ENCODE measurements at places on chromosomes 6 and 20. TPM values are rescaled to one million over a fixed set of nuclear protein-coding genes. Genes with fewer than 3 reads are reported as not detected.

Gene ANGPT4
- not detected for total RNA-seq

Gene PTCHD4
- 0.72 TPM for total RNA-seq

Gene ZBTB22
- 5.8 TPM for total RNA-seq

Gene TAGAP
- not detected for total RNA-seq

Gene AURKA
- 83.3 TPM for total RNA-seq

Gene SLA2
- not detected for total RNA-seq

Gene PPIL1
- 58.4 TPM for total RNA-seq

Gene KAT14
- total RNA-seq, result 15.3 TPM

Gene TRIM31
- not detected for total RNA-seq

Gene TMEM14A
- total RNA-seq, result 18.5 TPM

Gene TPMT
- total RNA-seq, result 22.2 TPM

Gene TNFAIP3
- 4.4 TPM for total RNA-seq

Gene SYNGAP1
- 1.4 TPM for total RNA-seq

Gene PDYN
- not detected for total RNA-seq

Gene ARFGEF2
- 40.5 TPM for total RNA-seq

Gene BMP2
- total RNA-seq, result 0.18 TPM

Gene CPNE1
- total RNA-seq, result 141 TPM

Gene ROMO1
- 223 TPM for total RNA-seq

Gene KIFC1
- total RNA-seq, result 33.9 TPM

Gene MYCT1
- total RNA-seq, result 1.1 TPM

Gene CAGE1
- total RNA-seq, result not detected

Gene OPN5
- total RNA-seq, result not detected

Gene LY6G6D
- not detected for total RNA-seq

- no peak for DNase-seq
Measured at GRCh38 chr20:42740226-42740870, 449.4 kb downstream of the PTPRT start.

DNA sequence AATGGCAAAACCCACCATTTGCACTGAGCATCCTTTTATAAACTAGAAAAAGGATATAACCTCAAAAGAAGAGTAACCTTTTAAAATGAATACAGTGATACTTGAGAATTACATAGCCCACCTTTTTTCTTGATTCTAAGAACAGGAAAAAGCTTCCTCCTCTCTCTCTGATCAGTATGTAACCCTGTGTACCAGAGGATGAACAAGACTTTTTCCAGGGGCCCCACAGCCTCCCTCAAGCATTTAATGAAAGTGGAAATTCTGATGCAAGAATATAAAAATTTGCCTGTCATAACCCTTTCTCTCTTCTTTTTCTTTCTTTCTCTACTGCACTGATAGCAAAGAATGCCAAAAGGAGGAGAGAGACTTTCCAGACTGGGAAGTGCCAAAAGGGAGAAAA, 64.2 kb upstream of the BTN3A2 start:
- DNase-seq, result no peak

DNA sequence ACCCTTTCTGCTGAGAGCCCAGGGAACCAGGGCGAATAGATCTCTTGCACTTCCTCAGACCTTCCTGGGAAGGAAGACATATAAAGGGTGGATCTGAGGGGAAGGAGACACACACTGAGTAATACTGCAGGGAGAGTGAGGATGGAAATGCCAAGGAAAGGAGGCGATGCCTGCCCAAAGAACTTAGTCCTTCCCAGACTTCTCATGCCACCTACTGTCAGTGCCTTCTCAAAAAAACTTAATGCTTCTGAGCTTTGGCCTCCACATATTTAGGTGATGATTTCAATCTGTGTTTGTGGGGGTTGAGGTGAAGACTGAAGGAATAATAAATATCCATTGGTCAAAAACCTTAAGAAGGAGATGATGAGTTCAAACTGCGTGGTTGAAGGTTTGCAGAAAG, 9.7 kb downstream of the BTN3A1 start:
- peak; percentile 36 for DNase-seq

- no peak for DNase-seq
Measured at GRCh38 chr6:135692426-135692825, 159.1 kb upstream of the PDE7B start.

GRCh38 chr6:138869398-138869797, 73.5 kb downstream of the ECT2L start:
- no peak for DNase-seq

GRCh38 chr20:41170386-41171105, 33.2 kb downstream of the PLCG1 start:
- no peak for DNase-seq

DNA sequence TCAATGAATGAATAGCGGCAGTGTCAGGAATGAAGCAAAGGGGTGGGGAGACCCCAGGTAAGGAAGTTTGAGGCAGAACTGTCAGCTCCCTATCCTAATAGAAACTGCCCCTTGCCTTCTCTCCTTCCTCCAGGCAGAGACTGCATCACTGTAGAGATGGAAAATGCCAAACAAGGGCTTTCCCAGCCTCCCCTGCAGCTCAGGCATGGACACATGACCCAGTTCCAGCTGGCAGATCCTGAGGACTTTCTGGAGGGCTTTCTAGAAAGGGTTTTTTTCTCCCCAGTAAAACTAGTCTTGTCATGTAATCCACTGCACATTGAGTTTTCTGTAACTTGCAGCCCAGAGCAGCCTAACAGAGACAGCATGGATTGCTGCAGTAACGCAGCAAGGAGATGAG, 17.9 kb upstream of the PNPLA1 start:
- DNase-seq, result no peak

GRCh38 chr6:106730718-106731117, 101.3 kb downstream of the QRSL1 start:
- no peak for DNase-seq

GRCh38 chr6:139909992-139910391, 535.5 kb upstream of the CITED2 start:
- DNase-seq, result no peak

DNA sequence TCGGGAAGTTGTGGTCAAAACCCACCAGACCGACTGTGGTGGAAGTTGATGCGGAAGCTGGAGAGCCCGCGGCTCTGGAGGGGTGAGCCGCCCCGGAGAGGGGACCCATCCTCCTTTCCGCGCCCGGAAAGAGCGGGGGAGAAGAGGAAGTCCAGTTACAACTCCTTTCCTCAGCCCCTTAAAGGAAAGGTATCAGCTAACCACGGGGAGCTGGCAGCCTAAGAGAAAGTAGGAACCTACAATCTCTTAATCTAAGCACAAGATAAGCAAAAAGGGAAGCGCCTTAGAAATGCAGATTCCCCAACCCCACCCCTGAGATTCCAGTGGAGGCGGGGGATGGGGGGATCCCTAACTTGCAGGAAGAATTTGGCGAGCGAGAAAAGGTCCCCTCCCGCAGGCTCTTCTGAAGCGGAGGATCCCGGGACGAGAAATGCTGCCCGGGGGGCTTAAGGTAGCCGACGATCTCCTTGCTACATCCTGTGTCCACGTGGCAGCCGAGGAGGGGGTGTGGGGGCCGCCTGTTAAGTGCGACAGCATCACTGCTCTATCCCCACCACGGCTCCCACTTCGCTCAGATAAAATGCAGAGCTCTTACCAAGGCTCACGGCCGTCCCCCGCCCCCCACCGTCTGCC, 87.5 kb downstream of the ZFP64 start:
- DNase-seq, result peak; percentile 14

GRCh38 chr20:7217606-7218005, 450.1 kb downstream of the BMP2 start:
- no peak for DNase-seq

GRCh38 chr6:20180935-20181334, 31.3 kb downstream of the MBOAT1 start:
- DNase-seq, result no peak

DNA sequence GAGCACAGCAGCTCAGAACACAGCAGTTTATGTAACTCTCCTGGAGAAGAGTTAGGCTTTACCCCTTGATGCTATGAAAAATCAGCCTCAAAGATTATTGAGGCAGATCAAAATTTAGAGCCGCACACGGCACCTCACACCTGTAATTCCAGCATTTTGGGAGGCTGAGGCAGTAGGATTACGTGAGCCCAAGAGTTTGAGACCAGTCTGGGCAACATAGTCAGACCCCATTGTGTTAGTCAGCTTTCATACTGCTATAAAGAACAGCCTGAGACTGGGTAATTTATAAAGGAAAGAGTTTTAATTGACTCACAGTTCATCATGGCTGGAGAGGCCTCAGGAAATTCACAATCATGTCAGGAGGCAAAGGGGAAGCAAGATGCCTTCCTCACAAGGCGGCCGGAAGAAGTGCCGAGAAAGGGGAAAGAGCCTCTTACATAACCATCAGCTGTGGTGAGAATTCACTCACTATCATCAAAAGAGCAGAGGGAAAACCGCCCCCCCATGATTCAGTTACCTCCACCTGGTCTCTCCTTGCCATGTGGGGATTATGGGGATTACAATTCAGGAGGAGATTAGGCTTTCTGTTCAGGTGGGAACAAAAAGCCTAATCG, 87.7 kb downstream of the SGK1 start:
- no peak for DNase-seq

GRCh38 chr20:9503526-9504245, 10.7 kb upstream of the LAMP5 start:
- peak; percentile 45 for DNase-seq

- DNase-seq, result no peak
Measured at GRCh38 chr20:63128367-63128766, 87.6 kb downstream of the YTHDF1 start.

DNA sequence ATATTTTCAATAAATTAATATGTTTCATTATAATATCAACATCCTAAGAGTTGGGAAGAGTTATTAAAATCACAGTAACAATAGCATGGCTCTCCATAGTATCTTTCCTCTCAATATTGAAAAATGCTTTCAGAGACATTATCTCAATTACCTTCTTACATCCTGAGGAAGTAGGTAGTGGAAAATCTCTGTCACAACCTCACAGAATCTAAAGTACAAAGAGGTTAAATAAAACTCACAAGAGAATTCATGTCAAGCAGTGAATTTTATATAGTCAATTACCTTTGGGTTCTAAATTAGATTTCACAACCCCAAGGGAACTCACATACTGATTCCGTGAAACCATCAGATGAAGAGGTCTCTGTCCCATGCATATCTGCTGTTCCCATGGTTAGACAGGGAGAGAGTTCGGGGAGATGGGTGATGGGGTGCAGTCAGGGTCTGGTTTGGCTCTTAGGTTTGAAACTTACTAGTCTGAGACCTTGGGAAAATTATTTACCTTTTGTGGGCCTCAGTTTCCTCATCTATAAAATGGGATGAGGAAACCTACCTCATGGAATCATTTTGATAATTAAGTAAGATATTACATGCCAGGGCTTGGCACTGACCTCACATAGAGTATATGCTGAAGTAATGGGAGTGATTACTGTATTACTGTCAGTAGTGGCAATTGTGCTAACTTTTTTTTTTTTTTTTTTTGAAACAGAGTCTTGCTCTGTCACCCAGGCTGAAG, 74.0 kb upstream of the SNX9 start:
- DNase-seq, result no peak

GRCh38 chr6:142906945-142907470, 38.0 kb downstream of the HIVEP2 start:
- DNase-seq, result no peak

GRCh38 chr20:1299522-1299921, 29.4 kb downstream of the SDCBP2 start:
- no peak for DNase-seq

GRCh38 chr6:119856136-119856535, 506.6 kb upstream of the MAN1A1 start:
- no peak for DNase-seq

- no peak for DNase-seq
Measured at GRCh38 chr6:96089173-96089572, 73.4 kb downstream of the FUT9 start.

GRCh38 chr20:63917811-63918210, 22.9 kb downstream of the DNAJC5 start:
- no peak for DNase-seq

DNA sequence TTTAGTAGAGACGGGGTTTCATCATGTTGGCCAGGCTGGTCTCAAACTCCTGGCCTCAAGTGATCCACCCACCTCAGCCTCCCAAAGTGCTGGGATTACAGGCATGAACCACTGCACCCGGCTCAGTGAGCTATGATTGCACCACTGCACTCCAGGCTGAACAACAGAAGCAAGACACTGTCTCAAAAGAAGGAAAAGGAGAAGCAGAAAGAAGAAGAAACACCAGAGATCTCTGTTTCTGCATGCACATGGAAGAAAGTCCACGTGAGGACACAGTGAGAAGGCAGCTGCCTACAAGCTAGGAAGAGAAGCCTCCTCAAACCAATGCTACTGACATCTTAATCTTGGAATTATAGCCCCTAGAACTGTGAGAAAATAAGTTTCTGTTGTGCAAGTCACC, 16.0 kb downstream of the ECT2L start:
- no peak for DNase-seq

GRCh38 chr6:10626154-10626741, 68.2 kb downstream of the C6orf52 start:
- peak; percentile 49 for DNase-seq

DNA sequence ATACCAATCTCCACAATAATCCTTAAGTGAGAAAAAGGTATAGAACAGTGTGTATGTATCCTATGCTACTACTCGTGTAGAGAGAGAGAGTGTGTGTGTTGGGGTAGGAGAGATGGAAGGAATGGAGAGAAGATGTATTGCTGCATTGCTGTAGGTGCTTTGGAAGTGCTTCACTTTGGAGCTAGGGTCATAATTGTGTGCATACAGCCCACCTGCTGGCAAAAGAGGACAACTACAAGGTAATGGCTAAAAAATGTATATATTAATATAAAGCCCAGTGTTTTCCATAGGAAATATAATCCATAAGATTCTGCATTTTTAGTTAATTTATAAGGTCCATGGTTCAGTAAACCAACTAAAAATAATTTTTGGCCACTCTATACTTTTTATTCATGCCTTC, 36.1 kb downstream of the SERAC1 start:
- DNase-seq, result peak; percentile 34

DNA sequence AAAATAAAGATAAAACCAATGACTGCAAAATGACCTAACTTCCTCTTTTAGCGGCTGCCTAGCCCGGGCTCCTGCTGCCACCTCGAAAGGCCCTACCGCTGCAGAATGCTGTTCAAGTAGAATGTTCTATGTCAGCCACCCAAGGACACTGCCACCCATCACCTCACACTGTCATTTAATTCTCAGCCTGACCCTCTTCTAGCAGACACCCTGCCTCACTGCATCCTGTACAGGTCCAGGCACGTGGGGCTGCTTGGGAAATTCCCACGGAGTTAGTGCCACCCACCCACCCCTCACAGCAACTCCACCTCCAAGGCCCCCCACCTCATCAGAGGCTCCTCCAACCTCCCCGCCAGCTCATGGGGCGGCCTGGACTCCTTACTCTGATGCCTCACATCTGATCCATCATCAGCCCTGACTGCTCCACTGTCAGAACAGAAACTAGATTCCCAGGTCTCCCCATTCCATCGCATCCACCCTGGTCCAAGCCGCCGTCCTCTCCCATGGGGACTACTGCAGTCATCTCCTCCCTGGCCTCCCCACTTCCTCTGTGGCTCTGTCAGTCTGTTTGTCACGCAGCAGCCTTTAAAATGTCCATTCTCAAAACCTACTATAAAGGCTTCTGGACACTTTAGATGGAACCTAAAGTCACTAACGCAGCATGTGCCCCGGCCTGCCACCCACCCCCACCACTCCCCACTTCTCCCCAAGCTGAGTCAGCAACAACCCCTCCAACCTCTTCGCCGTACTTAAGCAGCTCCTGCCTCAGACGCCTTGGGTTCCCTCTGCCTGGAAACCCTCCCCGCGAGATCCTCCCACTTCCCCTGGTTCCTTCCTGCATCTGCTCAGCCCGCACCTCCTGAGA, 17.0 kb downstream of the NFATC2 start:
- no peak for DNase-seq

- peak; percentile 91 for DNase-seq
Measured at GRCh38 chr6:166025149-166025898, 142.3 kb downstream of the TBXT start.

- DNase-seq, result no peak
Measured at GRCh38 chr6:30787954-30788353, 43.6 kb upstream of the IER3 start.

GRCh38 chr6:17908831-17909230, 78.6 kb downstream of the KIF13A start:
- no peak for DNase-seq

All from IMR-90 (cell line).